Esophagus mucosa (tissue), 1 donor: ENCODE measurements at places on chromosomes 5 and 9.

DNA sequence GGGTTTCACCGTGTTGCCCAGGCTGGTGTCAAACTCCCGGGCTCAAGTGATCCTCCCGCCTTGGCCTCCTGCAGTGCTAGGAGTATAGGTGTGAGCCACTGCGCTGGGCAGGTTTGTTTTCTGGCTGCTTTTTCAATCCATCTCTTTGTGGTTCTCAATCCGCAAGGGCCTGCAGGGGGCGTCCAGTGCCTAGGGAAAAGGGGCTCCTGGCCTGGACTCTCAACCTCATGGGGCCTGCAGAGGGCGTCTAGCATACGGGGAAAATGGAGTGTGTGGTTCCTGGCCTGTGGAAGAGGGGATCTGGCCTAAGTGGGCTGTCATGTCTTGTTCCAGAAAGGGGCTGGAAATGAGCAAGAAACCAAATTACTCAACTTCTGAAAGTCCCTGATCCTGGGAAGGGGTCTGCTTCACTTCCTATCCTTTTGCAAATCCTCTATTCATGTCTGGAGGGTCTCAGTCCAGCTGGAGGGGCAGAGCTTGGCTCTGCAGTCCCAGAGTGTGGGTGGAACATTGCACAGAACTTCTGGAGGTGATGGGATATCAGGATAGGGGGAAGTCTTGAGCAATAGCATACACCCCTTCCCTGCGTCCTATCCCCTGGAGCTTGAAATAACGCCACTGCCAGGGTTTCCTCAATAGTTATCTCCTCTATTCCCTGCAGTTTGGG lies 12.7 kb upstream of the CCL27 start:
- ATAC-seq = peak; percentile 76

DNA sequence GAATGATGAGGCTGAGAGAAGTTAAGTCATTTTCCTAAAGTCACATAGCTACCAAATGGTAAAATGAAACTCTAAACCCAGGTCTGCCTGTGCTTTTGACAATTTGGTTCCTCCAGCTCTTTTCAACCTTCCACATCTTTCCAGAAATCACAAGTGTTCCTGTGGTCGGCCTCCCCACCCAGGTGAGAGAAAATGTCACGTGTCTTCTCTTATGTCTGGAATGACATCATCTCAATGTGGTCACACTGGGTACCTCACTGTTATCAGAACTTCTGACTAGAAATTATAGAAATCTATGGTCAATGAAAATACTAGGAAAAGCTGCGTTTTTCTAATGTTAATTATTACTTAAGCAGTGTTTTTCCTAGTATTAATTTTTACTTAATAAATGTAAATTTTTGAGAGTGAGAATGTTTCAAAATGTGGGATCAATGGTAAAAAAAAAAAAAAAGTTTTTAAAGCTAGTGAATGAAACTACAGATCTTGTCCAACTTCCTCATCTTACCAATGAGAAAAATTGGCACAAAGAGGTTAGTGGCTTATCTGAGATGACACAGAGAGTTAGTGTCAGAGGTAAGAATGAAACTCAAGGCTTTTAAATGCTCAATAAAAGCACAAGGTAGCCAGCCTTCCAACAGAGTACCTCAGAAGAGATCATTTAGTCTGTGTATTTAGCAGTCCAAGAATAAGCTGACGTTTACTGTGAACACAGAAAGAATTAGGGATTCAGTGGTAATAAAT lies 228.7 kb upstream of the NR4A3 start:
- ATAC-seq = no peak

- peak; percentile 42 for ATAC-seq
Measured at GRCh38 chr9:130815242-130815808, 19.7 kb upstream of the ABL1 start.

- ATAC-seq = peak; percentile 64
Measured at GRCh38 chr9:36151316-36152210, 15.0 kb downstream of the GLIPR2 start.

DNA sequence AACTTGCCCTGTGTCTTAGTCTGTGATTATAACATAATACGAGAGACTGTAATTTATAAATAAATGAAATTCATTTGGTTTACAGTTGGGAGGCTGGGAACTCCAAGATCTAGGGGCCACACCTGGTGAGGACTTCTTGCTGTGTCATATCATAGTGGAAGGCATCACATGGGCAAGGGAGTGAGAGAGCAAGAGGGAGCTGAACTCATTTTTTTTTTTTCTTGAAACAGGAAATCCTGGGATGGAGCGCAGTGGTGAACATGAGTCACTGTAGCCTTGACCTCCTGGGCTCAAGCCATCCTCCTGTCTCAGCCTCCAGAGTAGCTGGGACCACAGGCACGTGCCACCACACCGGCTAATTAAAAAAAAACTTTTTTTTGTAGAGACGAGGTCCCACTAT lies 7.2 kb downstream of the MLANA start:
- no peak for ATAC-seq

DNA sequence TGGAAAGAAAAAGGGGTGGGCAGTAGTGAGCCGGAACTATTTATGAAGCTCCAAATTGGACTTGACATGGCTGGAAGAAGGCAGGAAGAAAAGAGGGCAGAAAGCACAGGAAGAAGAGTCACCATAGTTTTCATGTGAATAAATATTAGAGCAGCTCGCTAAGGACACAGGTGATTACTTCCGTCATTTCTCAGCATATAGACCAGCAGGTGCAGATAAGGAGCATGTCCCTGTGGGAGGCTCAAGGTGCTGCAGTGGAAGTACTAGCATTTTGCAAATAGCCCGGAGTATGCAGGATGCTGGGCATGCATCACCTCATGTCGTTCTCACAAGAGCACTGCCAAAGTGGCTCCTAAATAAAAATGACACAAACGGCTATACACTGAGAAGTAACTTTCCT lies 71.3 kb upstream of the HTR4 start:
- no peak for ATAC-seq

DNA sequence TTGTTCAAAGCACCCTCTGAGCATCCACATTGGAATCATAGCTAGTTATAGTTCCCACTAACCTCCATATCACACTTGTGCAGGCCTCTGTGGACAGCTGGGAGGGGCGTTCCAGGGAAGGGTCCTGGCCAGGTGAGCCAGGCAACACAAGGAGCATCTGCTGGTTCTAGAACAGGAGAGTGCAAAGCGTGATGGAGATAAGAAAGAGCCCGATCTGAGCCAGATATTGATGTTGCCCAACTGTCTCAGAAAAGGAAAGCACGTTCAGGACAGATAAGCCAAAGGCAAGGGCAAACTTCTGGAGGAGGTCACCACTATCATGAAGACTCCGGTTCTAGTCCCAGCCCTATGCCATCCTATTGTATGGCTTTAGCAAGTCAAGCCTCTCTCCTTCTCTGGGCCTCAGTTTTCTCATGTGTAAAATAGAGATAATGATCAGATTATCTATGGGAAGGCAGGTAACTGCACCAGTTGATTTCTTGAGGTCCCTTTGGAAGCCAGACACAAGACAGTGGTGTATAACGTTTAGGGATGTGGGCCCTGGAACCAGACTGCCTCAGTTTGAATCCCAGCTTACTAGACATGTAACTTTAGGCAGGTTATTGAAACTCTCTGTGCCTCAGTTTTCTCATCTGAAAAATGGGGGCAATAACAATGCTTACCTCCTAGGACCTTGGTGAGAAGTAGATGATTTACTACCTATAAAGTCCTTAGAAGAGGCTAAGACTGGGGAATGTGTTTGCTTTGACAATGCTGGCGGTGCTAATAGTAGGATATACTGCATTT lies 19.8 kb downstream of the GABBR2 start:
- ATAC-seq = no peak

DNA sequence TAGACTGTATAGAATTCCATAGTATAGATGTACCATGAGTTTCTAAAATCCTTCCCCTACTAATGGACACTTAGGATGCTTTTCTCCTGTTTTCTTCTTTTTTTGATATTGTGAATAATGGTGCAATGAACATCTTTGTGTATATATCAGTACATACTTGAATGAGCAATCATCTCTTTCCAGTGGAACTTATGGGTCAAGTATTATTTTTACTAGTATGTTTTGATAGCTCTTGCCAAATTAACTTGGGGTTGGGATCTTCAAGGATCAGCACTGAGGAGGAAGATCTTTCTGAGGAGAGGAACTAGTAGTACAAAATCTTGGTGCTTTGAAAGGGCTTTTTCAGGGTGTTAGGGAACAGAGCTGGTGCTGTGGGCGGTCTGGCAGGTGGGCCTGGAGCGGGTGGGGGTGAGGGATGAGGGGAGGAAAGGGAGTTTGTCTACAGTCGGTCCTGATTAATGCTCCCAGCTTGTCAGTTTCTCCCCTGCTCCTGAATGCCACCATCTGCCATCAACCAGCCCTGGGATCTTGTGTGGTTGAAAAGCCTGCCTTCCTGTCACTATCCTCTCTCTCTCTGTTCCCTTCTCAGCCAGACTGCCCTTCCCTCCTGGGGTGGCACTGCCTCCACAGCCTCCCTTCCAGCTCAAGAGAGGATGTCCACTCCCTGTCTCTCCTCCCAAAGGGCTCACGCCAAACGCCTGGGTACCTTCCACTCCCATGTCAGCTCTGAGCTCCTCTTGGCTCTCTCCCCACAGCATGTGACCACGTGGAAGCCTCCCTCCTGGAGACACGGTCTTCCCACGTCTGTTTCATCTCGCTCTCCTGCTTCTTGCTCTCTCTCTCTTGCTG lies 185.9 kb downstream of the DAB2IP start:
- ATAC-seq = no peak

GRCh38 chr9:89872426-89872912 lies 267.7 kb downstream of the GADD45G start:
- no peak for ATAC-seq

DNA sequence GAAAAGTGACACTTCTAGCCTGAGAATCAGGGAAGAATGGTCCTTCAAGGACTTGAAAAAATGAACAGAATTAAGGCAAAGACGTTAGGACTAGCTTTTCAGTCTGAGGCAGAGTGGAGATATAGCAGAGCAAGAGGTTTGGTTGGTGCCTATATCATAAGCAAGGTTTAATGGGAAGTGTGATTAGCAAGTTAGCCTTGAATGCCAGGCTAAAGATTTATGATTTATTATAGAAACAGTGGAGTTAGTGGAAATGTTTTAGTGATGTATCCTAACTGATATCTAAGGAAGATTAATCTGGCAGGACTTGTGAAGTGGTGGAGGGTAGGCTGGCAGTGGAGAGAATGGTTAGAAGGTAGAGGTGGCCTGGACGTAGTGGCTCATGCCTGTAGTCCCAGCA lies 7.0 kb downstream of the F2RL2 start:
- ATAC-seq = no peak

DNA sequence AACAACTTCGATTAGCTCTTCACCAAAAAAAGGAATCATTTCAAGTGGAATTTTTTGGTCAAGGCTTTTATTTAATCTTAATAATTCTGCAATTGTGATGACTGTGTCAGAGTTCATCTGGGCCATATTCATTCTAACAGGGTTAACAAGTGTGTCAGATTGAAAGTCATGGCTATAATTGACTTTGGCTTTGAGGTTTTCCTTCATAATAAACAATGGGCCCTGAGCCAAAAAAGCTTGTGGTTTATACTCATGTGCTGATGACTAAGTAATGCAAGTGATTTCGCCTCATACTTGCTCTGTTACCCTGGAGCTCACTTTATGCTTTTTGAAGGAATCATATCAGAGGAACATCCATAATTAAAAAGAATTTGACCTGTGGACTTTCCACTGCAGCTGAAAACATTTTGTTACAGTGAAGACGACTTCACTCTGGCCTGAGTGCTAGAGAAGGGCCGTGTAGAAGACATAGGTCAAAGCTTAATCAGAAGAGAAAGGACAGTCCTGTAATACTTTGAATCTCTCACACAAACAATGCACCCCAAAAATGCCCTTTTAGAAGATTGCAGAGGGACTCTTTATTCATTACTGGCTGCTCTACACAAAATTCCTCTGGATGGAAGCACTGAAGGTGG lies 101.7 kb downstream of the GDNF start:
- peak; percentile 41 for ATAC-seq

DNA sequence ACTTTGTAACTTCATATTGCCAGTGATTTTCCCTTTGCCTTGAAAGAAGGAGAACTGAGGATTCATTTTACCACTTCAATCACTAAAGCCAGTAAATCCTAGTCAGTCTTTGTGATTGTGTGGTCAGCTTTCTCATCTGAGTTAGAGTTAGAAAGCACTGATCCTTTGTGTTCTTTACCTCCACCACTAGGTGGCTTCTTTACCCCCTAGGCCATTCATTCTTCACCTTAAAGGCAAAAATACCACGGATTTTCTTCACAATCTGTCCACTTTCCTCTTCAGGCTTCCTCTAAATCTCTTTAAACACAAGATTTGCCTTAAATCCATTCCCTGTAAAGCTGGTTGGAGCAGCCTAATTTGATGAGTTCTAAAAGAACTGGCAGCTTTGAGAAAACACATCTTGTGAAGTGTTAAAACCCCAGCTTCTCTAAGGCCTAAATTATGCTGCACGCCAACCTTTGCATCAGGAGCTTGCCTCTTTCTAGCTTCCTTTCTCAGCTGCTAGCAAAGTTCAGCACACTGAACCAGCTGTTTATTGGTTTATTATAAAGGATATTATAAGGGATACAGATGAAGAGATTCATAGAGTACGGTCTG lies 20.4 kb downstream of the BDP1 start:
- no peak for ATAC-seq

DNA sequence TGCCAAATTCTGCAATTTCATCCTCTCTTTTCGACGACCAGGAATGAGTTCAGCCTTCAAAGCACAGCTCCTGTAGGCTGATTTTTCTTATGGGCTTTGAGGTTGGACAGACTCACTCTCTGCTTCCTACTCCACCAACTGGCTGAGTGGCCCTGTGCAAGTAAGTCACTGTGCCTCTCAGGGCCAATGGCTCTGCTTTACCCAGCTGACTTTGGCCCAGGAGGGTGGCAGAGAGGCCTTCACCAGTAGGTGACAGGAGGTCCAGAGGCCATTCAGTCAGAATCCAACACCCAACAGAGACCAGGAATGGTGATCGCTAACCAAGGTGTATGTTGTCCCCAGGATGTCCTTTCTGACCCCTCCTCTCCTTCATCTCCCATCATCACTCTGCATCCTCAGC lies 49.5 kb upstream of the ALDH1B1 start:
- no peak for ATAC-seq

DNA sequence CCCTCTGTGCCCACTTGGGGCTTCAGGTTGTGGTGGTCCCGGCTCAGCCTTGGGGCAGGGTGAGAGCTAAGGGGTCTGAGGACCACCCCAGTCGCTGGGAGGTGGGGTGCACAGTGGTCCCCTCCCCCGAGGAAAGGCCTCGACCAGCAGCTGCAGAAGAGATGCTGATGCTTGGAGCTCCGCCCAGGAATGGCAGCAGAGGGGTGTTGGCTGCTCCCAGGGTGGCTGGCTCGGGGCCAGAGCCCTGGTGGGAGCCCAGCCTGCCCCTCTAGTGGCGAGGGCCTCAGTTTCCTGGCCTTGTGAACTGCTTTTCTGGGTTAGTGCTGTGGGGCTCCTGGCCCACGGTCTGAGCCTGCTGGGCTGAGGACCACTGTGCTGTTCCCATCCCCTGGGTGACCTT lies 1.2 kb downstream of the DIPK1B start:
- no peak for ATAC-seq

- ATAC-seq = no peak
Measured at GRCh38 chr5:8633696-8634095, 764.7 kb downstream of the MTRR start.

GRCh38 chr5:99239826-99240360 lies 311.1 kb upstream of the CHD1 start:
- ATAC-seq = no peak

GRCh38 chr9:16964228-16964627 lies 93.8 kb upstream of the BNC2 start:
- no peak for ATAC-seq

- ATAC-seq = peak; percentile 77
Measured at GRCh38 chr9:126781186-126782052, 23.4 kb upstream of the ZBTB43 start.

- no peak for ATAC-seq
Measured at GRCh38 chr5:102241809-102242421, 54.2 kb downstream of the SLCO4C1 start.
